GM12892 (cell line): ENCODE measurements at places on chromosomes 2 and 18.

DNA sequence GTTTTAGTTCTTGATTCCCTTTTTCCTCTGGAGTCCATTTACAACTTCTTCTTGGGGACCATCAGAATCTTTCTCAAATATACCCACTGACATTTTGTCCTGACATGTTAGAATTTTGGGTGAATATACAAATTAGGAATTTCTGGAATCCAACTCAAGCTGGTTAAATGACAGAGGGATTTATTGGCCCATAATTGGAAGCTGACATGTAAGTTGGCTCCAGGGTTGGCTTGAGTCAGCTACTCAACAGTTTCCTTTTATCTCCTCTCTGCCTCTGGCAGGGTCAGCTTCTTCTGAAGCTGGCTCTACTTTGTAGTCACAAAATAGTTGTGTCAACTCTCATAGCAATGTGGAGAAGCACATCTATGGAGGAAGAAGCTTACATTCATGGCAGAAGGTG, 36.6 kb upstream of the PPP1R1C start:
- no peak for DNase-seq

DNA sequence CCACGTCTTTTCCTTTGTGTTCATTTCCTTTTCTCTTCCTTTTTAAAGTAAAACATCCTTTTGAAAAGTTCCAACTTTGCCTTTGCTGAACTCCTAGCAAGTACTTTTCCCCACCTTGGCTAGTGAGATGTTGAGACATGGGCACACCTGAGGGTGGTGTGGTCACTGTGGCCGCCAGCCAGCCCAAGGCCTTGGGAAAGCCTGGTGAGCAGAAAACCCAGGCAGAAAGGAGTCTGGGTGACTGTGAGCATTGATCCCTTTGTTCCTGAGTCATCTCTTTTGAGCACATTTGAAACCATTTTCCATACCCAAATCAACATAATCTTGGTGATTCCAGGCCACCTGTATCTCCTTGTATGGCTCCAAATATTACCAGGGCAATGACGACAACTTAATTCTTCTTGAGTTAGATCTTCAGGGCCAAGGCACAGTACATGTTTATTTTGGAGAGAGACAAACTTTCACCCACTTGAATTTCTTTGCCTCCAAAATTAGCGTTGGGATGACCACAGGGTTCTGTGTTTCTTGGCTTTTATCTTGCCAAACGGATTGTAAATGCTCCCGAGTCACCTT, 14.5 kb downstream of the EPAS1 start:
- DNase-seq = no peak

- no peak for DNase-seq
Observed at GRCh38 chr2:157784169-157784822, 91.8 kb downstream of the ACVR1 start.

- no peak for DNase-seq
Observed at GRCh38 chr18:6561420-6561861, 146.7 kb upstream of the L3MBTL4 start.

DNA sequence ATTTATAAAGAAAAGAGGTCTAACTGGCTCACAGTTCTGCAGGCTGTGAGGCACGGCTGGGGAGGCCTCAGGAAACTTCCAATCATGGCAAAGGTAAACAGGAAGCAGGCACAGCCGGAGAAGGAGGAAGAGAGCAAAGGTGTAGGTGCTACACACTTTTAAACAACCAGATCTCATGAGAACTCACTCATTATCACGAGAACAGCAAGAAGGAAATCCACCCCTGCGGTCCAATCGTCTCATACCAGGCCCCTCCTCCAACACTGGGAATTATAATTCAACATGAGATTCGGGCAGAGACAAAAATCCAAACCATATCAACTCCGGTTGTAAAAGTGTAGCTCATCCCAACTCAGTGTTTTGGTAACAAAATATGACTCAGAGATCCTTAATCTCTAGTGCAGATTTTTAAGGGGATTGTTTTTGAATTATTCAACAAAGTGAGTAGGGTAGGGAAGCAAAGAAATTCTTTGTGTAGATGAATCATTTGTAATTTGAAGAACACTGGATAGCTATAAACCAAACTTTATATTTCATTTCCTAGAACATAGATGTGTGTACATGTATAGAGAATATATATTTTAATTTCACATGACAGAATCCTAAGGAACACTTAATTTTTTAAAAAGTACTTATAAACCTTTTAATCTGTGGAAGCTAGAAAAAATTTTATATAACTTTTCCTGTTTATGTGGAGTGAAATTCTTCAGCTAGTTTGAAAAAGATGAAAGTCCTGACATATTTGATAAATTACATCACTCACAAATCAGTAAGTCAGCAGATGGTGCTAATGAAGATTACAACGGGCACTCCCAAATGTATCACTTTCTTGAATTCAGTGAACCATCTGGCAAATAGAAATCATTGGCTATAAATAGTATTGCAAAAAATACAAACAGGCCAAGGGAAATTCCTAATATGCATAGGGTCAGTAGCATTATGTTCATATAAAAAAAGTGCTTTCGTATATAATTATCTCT, 130.1 kb downstream of the OLA1 start:
- no peak for DNase-seq
